ENCODE measurements at places on chromosomes 4 and X. TPM values are rescaled to one million over a fixed set of nuclear protein-coding genes. Genes with fewer than 3 reads are reported as not detected.

The CCDC158 gene
- 1.2 TPM for total RNA-seq

The ODAPH gene
- not detected for total RNA-seq

The SCML1 gene
- 8.5 TPM for total RNA-seq

The GPR119 gene
- total RNA-seq, result not detected

The SLITRK4 gene
- total RNA-seq, result 2.0 TPM

Data from smooth muscle cell of the pulmonary artery (primary cell).